Tibial nerve (tissue), 4 donors: ENCODE measurements at places on chromosomes 3 and 15. TPM values are rescaled to one million over a fixed set of nuclear protein-coding genes. Genes with fewer than 3 reads are reported as not detected.

- DNase-seq: no peak
Observed at GRCh38 chr3:152257563-152258035, 11.1 kb upstream of the MBNL1 start.

DNA sequence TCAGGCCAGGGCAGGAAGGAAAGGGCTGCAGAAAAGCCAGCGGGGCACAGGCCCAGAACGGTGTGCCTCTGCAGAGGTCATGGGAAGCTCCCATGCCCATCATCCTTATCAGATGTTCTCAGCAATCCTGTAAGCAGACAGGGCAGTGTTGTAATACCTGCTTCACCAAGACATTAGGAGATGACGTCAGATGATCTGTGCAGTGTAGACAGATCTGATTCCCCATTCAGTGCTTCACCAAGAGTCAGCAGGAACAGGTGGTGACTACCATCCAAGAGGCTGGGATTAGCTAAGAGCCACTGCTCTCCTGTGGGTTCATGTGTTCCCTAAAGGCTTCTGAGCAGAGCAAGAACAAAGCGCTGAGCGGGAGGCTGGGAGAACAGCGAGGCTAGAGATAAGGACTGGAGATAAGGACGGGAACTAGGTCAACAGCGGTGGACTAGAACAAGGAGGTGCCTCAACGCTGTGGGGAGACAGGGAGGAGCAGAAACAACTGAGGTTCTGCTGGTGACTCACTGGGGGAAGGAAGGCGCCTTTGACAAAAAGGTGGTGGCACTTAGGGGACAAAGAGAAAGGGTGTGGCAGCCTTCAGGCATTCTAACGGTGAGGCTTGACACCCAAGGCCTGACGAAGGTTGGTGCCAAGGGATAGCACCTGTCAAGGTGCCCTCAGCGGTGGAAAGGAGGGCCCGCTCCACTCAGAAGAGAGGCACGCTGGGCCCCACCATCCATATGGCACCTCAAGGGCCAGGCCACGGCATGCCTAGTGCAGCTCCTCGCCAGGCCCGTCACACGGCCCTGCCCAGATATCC is 28.4 kb downstream of the CCDC12 start:
- DNase-seq: no peak

- DNase-seq: no peak
Observed at GRCh38 chr3:8387571-8387970, 114.1 kb upstream of the LMCD1 start.

- peak; percentile 96 for DNase-seq
Observed at GRCh38 chr3:73100741-73101559, 39.5 kb downstream of the EBLN2 start.

GRCh38 chr15:57251308-57251707 is 125.0 kb upstream of the CGNL1 start:
- DNase-seq: no peak

The ARGFX gene
- total RNA-seq: not detected

The ARNT2 gene
- total RNA-seq: 5.1 TPM

The PODXL2 gene
- 19.8 TPM for total RNA-seq

The POTEB3 gene
- total RNA-seq: not detected

The OR5K2 gene
- total RNA-seq: not detected

The FANCD2 gene
- 13.2 TPM for total RNA-seq

The GHSR gene
- total RNA-seq: not detected
